LHCN-M2 (cell line): ENCODE measurements at places on chromosomes 2 and 18. TPM values are rescaled to one million over a fixed set of nuclear protein-coding genes. Genes with fewer than 3 reads are reported as not detected.
A peak's percentile ranks its signal among the peaks of the same experiment; 100 is the strongest.

GRCh38 chr2:45841752-45842407 is 190.4 kb downstream of the PRKCE start:
- DNase-seq = no peak

DNA sequence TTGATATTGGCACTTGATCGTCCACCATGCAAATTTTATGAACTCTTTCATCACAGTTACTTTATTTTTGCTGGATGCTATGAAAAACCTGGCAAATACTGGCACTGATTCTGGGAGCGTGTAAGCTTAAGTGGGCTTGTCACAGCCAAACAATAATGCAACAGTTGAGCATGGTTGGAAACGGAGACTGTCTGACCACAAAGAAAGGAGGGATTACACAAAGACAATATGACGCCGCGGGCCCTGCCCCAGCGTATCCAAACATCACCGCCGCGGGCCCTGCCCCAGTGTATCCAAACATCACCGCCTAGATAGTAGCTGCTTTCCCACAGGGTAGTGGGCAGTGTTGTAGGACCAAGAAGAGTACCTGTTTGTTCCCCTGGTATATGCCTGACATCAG is 135.9 kb downstream of the PRPF40A start:
- peak; percentile 70 for DNase-seq

The CAVIN2 gene
- total RNA-seq = 388 and 506 TPM in 2 replicates

GRCh38 chr2:191435141-191435540 is 189.9 kb downstream of the MYO1B start:
- DNase-seq = no peak

GRCh38 chr18:36960038-36960437 is 131.1 kb downstream of the KIAA1328 start:
- no peak for DNase-seq

The REG3A gene
- not detected in 2 replicates for total RNA-seq

GRCh38 chr2:167430447-167430846 is 542.2 kb downstream of the XIRP2 start:
- no peak for DNase-seq
